ENCODE measurements at places on chromosomes 16 and 17.

DNA sequence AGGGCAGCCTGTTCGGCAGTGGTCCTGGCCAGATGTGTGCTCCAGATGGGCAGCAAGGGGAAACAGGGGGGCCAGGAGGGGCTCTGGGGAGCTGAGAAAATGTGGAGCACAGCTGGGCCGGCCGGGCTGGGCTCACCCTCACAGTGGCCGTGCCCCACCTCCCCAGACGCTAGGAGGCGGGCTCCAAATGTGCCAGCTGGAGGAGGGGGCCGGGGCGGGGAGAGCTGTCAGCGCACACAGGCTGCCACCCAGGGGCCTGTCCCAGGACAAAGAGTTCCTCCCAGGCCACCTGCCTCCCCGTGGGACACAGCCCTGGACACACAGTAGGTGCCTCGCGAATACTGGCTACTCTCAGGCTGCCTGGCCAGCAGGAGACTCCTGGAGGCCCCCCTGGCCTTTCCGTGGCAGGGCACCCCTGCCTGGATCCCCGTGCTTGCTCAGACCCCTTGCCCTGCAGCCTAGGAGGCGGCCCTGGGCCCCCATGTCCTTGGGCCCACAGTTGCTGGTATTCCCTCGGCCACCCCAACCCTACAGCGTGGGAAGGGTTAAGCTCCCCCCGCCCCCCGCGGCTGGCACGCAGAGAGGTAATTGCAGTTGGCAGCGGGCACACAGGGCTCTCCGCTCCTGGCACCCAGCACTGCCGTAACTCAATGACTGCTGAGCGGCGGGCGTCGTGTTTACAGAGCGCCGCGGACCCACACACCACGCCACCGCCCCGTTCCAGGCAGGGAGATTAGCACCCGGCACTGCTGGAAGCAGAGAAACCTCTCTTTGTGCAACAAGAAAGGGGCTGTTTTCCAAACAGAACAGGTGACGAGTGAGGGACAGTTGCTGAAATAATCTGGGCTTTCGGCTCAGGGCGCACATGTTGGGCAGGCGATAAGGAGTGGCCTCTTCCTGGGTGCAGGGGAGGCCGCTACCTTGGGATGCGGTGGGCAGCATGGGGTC is 32.2 kb downstream of the BAHCC1 start:
- no peak for DNase-seq

DNA sequence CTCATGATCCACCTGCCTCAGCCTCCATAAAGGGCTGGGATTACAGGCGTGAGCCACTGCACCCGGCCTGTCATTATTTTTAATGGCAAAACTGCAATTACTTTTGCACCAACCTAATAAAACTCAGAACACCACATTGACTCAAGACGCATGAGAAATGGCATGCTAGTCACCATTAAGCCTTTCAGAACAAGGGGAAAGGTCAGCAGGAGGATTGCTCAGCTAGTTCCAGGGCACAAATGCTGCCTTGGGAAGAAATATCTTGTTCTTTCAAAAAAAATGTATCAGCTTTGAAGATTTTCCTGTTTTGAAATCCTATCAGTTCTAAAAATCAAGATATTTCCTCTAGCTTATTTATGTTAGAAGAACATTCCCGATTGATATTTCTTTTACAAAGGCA is 32.4 kb upstream of the CDYL2 start:
- DNase-seq: no peak

DNA sequence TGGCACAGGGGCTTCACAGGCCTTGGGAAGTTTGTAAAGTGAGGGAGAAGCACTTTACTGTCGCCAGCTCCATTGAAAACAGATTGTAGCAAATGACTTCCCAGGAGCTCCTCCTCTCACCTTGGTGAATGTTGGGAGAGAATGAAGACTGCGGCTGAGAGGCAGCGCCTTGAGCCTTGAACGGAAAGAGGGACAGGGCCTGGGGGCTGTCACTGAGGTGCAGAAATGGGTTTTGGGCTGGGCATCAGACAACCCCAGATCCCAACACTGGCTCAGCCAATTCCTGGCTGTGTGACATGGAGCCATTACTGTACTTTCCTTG is 603 bp upstream of the MRTFB start:
- no peak for DNase-seq

GRCh38 chr16:72821185-72821950 is 226.6 kb downstream of the ZFHX3 start:
- DNase-seq: no peak

GRCh38 chr16:16150878-16151152 is 72.5 kb downstream of the ABCC6 start:
- no peak for DNase-seq

Measured in EL (cell line).